Fibroblast of skin of back (primary cell): ENCODE measurements at places on chromosomes 1 and 21.
A peak's percentile ranks its signal among the peaks of the same experiment; 100 is the strongest.

DNA sequence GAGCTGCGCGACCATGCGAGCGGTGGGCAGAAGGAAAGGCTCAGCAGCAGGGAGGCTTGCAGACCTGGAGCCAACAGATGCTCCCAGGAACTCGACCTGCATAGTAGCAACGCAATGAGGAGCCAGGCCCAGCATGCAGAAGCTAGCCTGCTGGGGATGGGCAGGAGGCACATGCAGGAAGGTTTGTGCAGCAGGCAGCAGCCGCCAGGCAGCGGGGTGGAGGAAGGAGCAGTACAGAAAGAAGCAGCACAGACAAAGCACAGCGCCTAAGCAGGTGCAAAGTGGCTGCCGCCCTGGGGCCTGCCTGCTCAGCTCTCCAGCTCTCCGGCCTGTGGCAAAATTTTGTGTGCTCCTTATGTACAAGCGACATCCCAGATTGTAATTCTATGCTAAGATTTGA lies 213.5 kb upstream of the MAP1LC3C start:
- no peak for DNase-seq

GRCh38 chr1:167249702-167250101 lies 29.0 kb downstream of the POU2F1 start:
- no peak for DNase-seq

DNA sequence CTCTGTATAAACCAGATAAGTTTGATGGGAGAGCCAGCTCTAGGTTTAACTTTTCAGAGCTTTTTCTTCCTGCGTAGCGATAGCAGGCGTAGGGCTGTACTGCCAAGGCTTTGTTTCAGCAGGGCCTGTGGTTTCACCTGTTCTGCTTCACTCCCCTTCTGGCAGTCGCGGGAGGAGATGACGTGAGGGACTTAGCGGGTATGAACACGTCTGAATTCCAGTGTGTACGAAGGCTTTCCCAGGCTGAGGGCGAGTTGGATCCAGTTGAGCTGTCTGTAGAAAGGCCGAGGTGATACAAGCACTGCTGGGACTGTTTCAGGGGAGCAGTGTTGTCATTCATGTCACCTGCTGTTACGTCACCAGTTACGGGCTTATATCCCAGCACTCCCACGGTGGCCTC lies 21.2 kb downstream of the PEX14 start:
- DNase-seq = no peak

GRCh38 chr1:11980676-11980972 lies 380 bp downstream of the MFN2 start:
- no peak for DNase-seq

DNA sequence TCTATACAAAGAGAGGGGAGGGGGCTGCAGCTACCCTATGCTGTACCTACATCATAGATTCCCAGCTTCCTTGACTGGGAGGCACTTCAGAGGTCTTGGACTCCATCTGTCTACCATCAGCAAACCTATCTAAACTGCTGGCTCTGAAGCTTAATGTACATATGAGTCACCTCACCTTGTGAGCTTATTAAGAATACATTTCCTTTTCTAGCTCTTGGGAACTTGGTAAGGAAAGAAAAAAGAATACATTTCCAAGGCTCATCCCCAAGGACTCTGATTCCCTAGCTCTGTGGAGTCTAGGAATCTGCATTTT lies 50.0 kb upstream of the PRELP start:
- no peak for DNase-seq

- peak; percentile 100 for DNase-seq
These were observed 50.3 kb downstream of the CHD1L start for GRCh38 chr1:147292631-147293251.

- no peak for DNase-seq
These were observed 80.9 kb downstream of the NENF start for GRCh38 chr1:212513586-212513985.

- peak; percentile 65 for DNase-seq
These were observed 55.0 kb downstream of the HUNK start for GRCh38 chr21:31927689-31928353.

- peak; percentile 85 for DNase-seq
These were observed 70.6 kb upstream of the KIAA1614 start for GRCh38 chr1:180842052-180842451.

DNA sequence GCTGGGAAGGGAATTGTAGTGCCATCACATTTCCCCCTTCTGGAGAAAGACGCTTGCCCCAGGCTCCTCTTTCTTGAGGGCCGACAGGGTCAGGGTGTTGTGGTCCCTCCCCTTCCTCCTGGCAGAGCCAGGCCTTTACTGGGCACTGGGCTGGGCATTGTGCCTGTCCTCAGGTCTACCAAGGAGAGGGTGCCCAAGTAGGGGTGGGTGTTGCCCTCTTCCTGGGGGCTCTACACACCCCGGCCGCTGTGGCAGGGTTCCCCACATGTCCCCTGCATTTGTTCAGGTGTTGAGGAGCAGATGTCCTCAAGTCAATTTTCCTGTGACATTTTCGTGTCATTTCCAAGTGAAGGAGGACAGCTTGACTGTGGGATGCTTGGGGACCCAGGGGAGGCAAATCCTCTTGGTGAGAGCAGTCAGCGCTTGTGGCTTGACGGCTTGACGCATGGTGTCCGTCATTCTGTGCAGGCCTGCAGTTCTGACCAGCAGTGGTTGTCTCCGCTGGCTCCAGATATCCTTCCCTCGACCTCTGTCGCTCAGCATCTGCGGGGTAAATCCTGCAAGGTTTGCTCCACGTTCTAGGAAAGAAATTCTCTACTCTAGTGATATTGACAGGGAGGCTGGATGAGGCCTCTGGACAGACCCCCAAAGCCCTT lies 181.9 kb upstream of the VAMP3 start:
- DNase-seq = no peak

DNA sequence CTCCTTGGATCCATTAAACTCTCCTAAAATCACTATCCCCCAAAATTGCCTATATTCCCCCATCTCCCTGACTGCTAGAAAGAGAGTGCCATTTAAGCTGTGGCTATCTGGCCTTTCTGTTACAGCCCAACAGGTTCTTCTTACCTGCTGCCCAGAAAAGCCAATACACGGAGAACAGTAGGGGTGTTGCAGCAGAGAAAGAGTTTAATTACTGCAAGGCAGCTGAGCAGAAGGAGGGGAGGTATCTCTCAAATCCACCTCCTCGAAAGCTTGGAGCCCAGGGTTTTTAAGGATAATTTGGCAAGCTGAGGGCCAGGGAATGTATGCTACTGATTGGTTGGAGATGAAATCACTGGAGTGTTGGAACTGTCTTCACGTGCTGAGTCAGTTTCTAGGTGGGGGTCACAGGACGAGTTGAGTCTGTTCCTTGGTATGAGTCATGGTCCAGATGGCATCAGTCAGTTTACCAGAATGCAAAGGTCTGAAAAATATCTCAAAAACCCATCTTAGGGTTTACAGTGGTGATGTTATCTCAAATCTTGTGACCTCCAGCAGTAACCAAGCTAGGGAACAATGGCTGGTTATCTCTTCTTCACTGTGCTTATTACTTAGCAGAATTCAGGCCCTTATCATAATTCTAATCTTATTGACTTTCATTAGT lies 89.8 kb downstream of the SMYD3 start:
- DNase-seq = no peak

GRCh38 chr21:44038063-44038462 lies 26.0 kb downstream of the TRAPPC10 start:
- DNase-seq = no peak

DNA sequence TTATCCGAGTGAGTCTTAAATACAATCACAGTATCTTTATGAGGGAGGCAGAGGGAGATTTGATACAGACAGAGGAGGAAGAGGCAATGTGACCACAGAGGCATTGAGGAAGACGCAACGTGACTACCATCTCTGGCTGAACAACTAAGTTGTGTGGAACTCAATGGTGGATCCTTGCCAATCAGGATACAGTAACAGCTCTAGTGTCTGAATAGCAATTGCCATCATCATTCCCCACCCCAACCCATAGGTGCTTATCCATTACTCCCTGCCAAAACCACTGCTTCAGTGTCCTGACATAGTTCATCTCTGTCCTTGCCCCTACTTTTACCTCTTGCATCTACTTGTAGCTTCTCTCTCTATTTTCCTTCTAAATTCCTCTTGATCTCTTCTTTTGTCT lies 20.5 kb upstream of the RHBDL2 start:
- DNase-seq = peak; percentile 81

DNA sequence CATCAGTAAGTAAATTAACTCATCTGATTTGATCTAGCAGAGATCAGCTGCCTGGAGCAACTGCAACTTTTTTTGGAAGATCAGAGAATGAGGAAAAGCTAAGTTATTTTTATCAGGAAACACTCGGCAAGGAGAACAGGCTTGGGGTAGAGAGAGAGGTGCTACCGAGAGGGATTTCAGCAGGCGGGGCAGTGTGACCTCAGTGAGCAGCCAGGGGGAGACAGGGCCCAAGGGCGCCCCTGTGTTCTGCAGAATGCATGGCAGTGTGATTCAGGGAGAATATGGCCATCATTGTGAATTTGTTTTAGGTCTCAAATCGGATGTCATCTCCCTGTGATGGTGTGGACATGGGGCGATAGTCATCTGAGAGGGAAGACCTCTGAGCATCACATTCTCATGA lies 484.1 kb upstream of the VAMP3 start:
- no peak for DNase-seq

GRCh38 chr1:245085508-245086095 lies 69.2 kb upstream of the KIF26B start:
- peak; percentile 97 for DNase-seq

DNA sequence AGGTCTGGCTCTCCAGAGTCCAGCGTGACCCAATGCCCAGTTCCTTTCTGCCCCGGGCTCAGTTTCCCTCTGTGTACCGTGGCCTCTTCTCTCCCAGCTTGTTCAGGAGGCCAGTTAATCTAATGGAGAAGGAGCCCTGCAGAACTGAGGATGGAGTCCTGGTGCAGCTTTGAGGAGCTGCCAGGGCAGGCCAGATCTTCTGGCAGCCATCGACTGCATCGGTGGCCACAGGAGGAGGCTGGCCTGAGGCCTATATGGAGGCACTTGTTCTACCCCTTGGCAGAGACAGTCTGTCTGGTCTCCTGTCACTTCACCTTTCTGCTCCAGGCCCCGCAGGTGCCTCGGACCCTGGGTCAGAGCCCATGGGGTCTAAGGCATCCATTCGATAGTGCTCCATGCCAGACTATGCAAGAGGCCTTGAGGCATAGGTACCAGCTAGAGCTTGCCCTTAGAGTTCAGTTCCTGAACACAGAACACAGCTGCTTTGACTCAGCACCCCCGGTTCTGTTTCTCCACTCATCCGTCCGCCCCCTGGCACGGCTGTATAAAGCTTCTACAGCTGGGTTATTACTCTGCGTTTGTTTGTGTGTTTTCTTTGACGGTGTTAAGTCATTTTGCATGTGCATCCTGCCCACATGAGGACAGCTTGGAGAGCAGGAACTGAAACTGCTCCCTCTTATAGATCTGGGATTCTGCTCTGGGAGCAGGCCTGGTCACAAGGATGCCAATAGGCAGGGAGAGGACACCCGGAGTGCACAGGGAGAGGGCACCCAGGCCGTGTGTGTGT lies 18.5 kb upstream of the LRRN2 start:
- DNase-seq = no peak

DNA sequence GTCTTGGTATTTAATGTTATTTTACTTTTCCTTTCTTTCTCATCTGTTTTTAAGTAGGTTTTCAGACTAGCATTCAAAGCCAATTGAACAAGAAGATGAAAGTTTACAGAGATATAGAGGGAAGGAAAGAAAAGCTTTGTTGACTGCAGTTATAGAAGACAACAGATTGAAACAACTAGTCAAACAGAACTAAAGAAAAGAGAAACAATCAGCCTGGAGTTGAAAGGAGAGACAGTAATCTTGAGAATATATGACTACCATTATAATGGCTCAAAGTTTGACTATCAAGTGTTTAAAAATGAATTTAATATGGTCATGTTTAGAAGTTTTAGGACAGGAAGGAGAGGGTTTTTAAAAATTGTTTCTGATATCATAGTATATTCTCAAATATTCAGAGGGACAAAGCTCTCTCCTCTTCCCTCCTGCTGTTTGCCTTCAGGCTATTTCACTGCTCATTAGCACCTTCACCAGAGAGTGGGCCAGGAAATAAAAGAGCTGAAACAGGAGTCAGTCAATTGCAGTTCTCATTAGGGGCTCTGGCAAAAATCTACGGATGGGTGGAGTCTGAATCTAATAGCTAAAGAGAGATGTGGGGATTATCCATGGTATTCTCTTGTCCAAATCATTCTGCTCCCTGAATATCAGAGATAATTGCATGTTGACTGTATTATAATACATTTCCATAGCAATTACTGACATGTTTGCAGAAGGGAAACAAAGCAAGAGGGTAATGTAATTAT lies 577.8 kb downstream of the BRINP3 start:
- DNase-seq = no peak
